ENCODE measurements at places on chromosomes 13 and 19.

GRCh38 chr13:22278336-22278929, 607.6 kb downstream of the FGF9 start:
- DNase-seq: peak; percentile 21

DNA sequence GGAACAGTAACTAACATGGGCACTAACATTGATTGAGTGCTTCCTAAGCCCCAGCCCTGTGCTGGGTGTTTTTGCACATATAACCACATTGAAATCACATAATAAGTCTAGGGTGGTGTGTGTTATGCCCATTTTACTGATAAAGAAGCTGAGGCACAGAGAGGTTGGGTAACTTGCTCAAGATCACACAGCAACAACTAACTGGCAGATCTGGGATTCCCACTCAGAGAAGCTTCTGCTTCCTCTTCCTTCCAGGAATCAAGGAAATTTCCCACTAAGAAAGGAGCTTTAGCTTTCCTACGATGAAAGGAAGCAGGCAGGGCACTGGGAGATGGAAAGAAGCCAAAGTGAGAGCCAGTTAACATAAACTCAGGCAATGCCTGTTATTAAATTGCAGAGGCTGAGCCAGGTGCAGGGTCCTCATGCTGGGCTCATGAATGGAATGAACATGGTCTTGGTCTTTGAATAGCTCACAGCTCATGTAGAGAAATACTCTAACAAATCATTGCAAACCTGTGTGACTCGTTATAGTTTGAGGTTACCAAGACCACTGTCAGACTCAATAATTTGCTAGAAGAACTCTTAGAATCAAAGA, 10.1 kb downstream of the SSC5D start:
- no peak for DNase-seq

DNA sequence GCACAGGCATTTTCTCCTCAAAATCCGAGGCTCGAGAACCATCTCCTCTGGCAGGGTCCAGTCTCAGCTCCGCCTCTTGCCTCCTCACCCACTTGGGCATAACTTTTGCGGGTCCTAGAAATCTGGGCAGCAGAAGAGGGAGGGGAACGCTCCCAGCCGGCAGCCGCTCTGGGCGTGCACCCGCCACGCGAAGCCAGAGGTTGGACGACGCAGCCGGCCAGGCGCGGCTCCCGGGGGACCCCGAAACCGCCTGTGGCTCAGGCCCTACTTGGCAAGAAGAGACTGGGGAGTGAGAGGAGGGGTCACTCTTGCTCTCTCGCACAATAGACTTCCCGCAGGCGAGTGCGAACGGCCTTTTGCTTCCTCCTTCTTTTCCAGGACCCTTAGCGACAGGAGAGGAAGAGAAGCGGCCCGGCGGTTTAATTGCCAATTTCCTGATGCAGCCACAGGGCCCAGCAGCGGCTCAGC, 6.0 kb upstream of the SOX1 start:
- DNase-seq: no peak

- no peak for DNase-seq
These were observed 25.5 kb downstream of the ARHGEF7 start for GRCh38 chr13:111140562-111141105.

DNA sequence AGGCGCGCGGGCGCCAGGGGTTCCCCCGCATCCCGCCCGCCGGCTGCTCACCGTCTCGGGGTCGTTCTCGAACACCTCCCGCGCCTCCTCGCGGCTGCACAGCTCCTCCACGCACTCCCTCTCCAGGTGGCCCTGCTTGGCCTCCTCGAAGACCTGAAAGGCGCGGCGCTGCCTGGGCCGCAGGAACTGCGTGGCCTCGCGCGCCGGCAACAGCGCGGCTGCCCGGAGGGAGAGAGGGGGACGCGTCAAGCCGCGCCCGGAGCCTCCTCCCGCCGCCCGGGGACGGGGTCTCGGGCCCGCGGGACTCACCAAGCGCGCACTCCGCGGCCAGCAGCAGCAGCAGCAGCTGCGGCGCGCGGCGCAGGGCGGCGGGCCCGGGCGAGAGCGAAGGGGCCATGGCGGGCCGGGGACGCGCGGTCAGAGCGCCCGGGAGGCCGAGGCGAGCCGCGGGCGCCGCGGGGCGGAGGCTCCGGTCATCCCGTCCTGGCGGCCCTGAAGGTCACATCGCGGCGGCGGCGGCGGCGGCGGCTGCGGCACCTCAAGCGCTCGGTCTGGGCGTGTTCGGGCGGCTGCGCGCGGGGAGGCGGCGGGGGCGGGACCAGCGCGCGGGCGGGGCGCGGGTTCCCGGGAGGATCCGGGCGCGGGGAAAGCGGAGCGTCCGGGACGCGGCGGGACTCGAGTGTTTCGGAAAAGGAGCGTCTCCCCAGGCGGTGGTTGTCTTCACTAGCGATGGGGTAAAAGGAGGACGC, at the start of gene GAS6:
TSS of gene GAS6 (minus strand) at position 553 of the 749 bp plus-strand sequence. CDS start at position 397, 156 bp downstream.
- DNase-seq: peak; percentile 40

GRCh38 chr13:48001114-48001881, at the start of gene SUCLA2:
Gene SUCLA2 (minus strand): TSS chr13:48001273. CDS start chr13:48001269, 4 bp downstream.
- peak; percentile 89 for DNase-seq

DNA sequence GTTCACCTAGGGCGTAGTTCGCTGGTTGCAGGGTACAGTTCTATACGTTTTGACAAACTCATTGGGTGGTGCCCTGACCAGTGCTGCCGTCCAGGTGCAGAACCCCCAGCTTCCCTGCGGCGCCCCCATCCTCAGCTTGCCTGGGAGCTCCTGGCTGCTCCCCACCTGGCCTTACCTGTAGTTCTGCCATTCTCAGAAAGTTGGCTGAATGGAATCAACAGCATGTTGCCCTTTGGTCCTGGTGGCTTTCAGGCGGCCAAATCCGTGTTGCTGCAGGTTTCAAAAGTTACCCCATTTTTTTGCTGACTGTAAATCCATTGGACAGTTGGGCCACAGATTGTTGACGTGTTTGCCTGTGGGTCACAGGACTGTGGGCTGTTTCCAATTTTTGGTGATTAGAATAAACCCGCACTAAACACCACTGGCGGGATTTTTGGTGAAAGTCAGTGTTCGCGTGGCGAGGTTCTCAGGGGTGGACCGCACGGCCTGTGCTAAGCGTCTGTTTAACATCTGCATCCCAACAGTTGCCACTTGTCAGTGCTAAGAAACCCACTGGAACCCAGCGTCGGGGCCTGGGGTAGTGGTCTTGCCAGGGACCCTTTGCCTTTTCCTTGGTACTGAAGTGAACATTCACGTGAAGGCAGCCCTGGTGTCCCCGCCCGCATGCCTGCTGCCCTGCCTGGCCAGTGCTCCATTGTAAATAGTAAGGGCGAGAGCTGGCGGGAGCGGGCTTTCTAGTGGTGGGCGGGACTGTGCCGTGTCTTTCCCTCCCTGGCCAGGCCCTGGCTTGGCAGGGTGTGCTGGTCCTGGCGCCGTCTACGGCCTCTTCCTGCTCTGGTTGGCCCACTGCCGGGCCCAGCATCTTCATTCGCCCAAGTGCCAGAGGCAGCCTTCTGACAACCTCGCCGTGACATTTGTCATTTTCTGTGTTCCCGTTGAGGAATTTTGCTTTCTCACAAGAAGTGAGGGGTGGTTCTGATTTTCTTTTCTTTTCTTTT, 3.3 kb downstream of the DOT1L start:
- no peak for DNase-seq

- peak; percentile 2 for DNase-seq
These were observed 635.4 kb upstream of the ARGLU1 start for GRCh38 chr13:107203146-107203847.

DNA sequence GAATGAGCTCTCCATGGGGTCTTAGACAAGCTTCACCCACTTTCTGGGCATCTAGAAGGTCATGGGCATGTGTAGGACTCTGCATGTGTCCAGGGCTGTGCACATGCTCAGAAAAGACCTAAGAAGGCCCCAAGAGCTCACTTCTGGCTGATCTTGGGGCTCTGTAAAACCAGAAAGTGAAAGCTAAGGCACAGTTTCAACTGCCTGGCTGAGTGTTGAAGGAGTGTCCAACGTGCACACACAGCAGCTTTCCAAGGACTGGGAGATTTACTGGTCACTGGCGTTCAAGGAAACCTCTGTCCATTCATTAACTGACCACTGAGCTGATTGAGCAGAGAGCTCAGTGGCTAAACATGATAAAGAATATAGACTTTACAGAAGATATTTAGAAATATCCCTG, 137.9 kb downstream of the KATNAL1 start:
- no peak for DNase-seq

DNA sequence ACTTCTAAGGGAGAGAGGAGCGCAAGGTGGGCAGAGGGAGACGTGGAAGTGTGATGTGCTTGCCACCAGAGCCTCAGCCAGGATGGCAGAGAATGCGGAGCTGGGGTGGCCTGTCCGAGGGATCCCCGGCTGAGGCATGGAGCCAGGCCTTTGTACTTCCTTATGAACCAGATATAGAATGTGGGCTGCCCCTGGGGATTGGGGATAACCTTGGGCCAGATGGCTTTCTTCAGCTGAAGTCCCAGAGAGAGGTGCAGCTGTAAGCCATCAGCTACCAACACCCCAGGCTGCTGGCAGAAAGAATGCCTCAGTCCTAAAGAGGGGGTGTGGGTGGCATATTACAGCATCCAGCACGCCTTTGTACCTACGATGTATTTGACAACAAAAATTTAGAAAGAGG, 25.5 kb upstream of the FBXO17 start:
- DNase-seq: no peak

DNA sequence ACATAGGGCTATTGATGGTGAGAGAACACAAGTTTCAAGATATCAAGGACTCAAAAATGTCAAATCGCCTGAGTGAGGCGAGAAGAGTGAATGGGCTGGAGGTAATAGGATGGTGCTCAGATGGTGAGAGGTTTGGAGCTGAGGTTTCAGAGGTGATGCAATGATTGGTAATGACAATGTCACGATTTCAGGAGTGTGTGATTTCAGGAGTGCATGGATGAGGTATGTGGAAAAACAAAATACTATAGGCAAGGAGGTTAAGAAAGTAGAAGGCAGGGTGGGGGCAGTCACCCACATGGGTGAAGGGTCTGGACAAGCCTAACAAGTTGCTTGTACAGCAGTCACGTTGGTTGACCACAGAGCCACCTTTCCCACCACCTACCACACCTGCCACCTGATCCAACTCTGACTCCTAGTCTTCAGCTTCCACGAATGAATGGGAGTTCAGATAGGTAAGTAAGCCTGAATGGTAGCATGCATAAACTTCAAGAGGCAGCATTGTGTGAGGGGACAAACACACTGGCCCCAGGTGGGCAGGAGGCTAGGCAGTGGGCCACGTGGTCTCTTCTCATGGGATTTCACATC, 71.5 kb downstream of the RUBCNL start:
- DNase-seq: no peak

DNA sequence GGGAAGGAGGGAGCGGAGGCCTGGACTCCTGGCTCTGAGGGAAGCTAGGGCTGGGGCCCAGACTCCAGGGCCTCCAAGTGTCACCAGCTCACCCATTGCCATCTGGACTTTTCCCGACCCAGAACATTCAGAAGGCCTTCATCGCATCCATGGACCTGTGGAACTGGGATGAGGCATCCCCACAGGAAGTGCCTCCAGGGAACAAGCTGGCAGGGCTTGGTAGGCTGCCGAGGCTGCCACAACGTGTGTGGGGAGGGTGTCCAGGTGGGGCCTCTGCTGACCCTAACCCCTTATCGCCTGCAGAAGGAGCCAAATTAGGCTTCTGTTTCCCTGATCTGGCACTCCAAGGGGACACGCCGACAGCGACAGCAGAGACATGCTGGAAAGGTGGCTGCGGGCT, 767 bp downstream of the ETV2 start:
- DNase-seq: no peak

DNA sequence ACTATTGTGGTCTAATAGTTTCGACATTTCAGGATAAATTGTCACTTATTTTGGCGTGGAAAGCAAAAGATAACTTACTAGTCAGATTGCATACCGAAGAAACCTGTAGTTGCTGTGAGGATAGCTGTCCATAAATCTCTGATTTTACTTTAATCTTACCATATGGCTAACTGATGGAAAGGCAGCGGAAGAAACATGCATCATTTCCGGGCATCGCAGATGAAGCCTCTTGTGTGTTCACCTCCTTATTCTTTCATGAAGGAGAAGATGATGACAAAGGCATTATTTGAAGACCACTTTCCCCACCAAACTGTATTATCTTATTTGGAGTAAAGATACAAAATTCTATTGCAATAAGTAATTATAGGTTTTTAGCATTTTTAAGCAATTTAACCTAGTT, 763.6 kb upstream of the SLITRK6 start:
- DNase-seq: peak; percentile 4

All from fibroblast of skin of right biceps (primary cell).